ENCODE measurements at places on chromosomes 2 and 18.
A peak's percentile ranks its signal among the peaks of the same experiment; 100 is the strongest.

- no peak for DNase-seq
Measured at GRCh38 chr2:132439703-132440398, 23.2 kb downstream of the GPR39 start.

DNA sequence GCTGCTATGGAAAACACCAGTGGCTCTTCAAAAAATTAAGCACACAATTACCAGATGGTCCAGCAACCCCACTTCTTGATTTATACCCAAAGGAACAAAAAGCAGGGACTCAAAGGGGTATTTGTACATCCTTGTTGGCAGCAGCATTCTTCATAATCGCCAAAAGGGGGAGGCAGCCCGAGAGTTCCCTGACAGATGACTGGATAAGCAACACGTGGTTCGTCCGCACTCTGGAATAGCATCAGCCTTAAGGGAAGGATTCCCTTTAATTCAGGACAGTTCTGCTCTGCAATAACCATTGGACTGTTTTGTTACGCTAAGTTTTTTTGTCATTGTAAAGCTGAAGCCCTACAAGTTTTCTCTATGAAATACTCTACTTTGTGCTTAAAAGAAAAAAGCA, 76.7 kb upstream of the TWIST2 start:
- no peak for DNase-seq

- peak; percentile 25 for DNase-seq
Measured at GRCh38 chr18:72672364-72673184, 128.4 kb upstream of the CBLN2 start.

DNA sequence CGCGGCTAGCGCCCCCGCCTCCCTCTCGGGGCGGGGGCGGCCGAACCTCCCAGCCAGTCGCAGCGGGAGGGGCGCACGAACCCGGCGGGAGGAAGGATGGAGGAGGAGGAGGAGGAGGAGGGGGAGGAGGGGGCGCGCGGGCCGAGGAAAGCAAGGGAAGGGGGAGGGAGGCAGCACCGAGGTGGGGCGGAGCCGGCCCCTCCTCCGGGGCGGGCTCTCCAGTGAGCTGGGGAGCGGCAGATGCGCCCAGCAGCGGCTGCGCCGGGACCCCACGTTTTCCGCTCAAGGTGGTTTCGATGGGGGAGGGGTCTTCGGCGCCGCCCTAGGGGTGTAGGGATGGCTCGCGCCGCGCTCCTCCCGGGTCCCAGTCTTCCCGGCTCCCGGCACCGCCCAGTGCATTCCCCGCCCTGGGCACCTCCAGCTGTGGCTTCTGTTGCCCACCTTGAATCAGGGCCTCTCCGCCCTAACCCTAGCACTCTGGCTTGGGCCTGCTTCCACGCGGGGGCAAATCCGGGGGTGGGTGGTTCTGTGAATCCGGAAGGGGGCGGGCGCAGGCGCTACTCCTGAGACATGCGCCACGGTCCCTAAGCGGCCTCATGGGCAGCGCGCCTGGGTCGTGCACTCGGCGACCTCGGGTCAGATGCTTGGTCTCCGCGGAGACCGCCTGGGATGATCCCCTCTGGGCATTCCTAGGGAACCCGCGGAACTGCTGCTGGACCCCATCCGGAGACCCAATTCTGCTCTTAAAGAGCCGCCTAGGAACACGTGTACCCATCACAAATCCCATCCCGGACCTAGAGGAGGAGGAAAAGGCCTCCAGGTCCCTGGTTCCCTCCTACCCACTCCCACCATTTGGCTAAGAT, at the start of gene FBXO41:
Gene FBXO41, minus strand, starts transcription at position 183 of the 863 bp plus-strand sequence. CDS start 14,848 bp downstream, outside the sequence.
- peak; percentile 90 for DNase-seq

DNA sequence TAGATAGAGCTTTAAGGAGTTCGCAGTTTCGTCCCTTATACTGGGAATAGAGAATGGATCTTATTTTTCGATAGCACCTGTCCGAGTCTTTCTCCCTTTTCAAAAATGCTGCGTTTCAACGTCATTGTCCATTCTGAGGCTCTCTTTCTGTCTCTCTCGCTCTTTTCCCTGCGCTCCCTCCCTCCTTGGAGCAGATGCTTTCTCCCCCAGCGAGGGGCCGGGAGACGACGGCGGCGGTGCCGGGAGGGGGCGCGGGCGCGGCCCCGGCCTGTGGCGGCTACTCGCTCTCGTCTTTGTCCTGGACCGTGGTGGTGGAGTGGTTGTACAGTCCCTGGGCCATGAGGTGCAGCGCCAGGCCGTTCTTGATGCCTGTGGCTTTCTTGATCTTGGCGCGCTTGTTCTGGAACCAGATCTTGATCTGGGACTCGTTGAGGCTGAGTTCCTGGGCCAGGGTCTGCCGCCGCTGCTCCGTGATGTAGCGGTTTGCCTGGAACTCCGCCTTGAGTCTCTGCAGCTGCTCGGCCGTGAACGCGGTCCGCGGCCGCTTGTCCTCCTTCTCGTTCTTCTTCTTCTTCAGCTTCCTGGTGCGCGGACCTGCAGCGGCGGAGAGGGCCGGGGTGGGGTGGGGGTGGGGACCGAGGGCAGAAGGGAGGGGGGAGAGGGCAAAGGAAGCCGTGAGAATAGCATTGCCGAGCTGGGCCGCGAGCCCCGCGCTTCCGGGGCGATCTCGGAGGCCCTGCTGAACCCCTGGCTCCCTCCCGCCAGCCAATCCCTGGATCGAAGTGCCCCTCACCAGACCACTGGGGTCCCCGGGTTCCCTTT, 4.6 kb downstream of the EN1 start:
- no peak for DNase-seq

- no peak for DNase-seq
Measured at GRCh38 chr2:109629867-109630266, 15.7 kb downstream of the SOWAHC start.

GRCh38 chr18:3189884-3190283, 29.9 kb downstream of the MYOM1 start:
- no peak for DNase-seq

GRCh38 chr2:236629961-236630872, 60.6 kb downstream of the ACKR3 start:
- no peak for DNase-seq

DNA sequence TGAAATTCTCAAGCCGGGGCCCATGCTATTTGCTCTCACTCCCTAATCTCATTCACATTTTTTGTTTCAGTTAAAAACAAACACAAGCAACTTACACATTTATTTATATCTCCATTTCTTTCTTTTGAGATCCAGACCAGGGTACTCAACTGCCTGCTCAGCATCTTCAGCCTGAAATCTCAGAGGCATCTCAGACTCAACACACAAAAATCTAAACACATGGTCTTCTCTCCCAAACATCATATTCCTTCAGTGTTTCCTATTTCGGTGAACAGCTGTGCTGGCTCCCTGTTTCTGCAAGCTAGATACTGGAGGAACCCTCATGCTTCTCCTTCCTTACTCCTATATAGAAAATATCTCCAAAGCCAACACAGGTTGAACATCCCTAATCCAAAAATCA, 11.3 kb upstream of the RTTN start:
- no peak for DNase-seq

DNA sequence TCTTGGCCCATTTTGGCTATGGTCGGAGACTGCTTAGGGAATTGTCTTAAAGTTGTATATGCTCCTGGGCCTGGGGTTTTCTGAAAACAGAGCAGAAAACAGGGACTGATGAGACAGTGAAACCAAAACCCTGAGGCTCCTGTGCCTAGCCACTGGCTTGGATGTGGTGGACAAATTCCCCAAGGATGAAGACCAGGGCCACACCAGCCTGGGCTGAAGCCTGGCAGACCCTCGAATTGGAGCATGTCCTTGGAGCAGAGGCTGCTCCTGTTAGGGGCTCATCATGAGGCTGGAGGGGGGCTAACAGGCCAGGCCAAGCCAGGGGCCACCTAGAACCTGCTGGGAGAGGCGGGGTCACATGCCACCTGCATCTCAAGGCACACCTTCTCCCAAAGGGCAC, 68.1 kb downstream of the STPG4 start:
- DNase-seq = no peak

DNA sequence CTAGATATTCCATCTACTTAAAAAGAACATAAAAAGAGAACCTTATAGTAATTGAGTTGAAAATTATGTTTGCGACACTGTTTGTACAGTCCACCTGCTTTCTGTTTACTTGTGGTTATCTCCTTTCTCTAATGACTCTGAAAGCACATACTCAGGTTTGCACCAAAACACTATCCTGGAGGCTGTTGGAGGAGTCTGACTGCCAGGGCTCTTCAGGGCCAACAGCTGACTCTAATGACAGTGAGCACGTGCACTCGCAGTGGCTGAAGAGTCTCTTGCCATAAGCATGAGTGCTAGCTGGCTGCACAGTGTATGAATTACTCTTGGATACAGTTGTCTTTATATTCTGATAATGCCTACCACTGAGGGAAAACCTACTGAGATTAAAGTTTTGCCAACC, 16.7 kb upstream of the GLS start:
- DNase-seq = no peak

GRCh38 chr18:52869349-52869923, 529.4 kb downstream of the DCC start:
- DNase-seq = no peak

DNA sequence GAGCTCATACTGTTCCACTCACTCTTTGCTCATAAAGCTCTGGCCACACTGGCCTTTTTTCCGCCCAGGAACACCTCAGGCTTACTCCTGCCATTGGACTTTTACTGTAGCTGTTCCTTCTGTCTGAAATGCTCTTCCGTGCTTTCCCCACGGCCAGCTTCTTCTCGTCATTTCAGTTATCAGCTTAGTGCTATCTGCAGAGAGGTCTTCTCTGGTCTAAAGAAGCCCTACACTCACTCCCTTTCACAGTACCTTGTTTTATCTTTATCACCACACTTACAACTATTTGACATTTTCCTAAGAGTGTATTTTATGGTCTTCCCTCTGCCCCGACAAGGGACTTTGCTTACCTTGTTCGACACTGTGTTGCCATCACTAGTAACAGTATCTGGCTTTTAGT, 388.1 kb upstream of the SPRED2 start:
- no peak for DNase-seq

All from GM12891 (cell line).